ENCODE measurements at places on chromosomes 4 and X.

GRCh38 chr4:110041735-110042134 is 129.1 kb downstream of the EGF start:
- DNase-seq: no peak

- no peak for DNase-seq
Measured at GRCh38 chr4:155692361-155692760, 25.7 kb downstream of the GUCY1A1 start.

DNA sequence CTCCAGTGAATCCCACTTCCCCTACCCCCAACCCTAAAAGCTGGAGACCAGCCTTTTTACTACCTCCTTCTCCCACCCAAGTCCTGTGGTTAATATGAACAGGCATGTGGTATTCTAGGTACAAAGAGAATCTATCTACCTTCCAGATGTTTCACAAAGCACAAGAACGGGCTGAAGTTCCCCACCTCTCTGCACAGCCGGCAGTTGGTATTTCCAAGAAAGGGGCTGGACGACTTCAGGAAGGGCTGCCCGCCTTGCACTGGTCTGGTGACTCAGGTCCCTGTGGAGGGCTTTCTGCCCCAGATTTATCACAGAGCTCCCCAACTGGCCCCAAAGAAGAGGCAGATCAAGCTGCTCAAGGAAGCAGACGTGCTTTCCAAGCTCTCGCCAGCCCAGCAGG is 4.5 kb downstream of the FAM47E start:
- DNase-seq: no peak

DNA sequence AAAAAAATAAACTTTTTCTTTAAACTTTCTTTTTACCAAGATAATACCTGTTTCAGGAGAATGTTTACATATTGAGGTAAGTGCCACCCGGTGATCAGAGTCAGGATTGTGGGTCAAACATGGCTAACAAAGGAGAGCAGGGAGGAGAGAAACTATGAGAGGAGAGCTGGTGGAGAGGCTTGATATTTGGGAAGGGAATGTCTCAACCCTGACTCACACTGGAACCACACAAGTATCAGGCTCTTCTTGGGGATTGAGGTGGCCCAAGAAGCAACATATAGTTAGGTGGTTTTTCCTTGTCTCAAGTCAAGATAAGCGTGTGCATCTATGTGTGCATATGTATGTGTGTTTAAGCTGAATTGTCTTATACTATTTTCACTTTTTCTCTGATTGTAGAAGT is 6.7 kb downstream of the TCEAL1 start:
- no peak for DNase-seq

Measured in gastrocnemius medialis (tissue), 4 donors.